NCI-H1048 (cell line): ENCODE measurements at places on chromosomes 16 and 17.

DNA sequence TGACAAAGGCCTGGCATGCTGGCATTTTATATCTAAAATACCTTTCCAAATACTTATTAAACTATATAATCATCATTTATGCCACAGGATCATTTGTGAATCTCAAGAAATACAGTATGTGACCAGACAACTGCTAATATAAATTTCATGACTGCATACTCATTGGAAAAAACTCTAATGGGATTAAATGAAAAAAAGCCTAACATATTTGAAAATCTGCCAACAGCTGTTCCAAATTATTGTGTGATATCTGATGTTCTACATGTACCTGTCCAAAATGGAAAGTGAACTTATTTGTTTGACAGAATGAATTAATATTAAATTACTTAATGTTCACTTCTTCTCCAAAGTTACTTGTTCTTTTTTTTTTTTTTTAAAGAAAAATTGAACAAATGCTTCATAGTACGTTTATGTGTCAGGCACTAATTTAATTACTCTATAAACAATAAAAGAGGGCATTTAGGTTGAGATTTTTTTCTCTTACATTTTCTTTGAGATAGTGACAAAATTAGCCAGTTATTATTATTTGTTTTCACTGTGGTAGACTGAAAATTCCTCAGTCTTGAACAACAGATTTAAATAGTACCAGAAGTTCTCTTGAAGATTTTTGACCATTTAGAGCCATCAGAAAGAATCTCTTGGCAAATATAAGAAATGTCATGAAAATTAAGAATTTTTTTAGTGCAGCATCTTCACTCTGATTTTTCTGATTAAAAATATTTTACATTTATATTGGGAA, 114.0 kb downstream of the FTO start:
- DNase-seq: no peak

GRCh38 chr17:27644586-27644985, 13.6 kb downstream of the LGALS9 start:
- no peak for DNase-seq

- DNase-seq: no peak
Observed at GRCh38 chr17:62587554-62587953, 39.9 kb upstream of the MRC2 start.

DNA sequence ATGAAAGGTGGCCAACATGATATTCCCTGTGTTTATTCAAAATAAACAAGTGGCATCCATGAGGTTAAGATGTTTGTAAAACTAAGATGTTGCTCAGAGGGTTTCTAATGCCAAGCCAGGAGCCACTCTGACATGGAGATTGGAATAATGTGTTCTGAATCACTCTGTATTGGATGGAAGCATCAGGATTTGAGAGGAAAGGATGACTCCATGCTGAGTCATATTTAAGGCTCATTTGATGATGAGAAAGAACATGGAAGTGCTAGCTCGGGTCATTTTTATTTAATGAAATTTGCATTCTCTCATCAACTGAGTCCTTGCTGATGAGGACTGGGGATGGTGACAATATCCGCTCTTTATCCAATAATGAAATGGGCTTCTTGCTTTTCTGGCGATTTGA, 6.2 kb downstream of the VAT1L start:
- DNase-seq: no peak

DNA sequence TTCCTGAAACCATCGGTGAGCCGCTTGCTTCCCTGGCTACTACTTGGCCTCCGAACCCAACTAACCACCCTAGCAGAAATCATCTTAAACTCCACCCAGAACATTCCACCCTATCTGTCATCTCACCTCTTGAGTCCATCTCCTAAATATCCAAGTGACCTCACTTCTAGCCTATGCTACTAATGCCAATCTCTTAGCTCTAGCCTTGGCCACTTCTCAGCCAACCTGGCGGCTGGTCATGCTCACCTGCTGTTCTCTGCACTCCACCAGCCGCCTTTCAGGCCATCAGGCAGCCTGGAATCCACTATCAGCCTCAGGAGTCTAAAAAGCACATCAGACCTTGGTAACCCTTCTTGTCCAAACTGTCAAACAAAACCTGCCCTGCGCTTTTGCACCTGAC, 11.9 kb upstream of the CYTH1 start:
- DNase-seq: no peak

- peak; percentile 6 for DNase-seq
Observed at GRCh38 chr16:66934138-66934838, at the start of gene CIAO2B. TSS of gene CIAO2B (minus strand) at chr16:66934402. CDS start at chr16:66934364, 38 bp downstream.

GRCh38 chr17:62180772-62181171, 115.7 kb upstream of the MED13 start:
- DNase-seq: no peak

DNA sequence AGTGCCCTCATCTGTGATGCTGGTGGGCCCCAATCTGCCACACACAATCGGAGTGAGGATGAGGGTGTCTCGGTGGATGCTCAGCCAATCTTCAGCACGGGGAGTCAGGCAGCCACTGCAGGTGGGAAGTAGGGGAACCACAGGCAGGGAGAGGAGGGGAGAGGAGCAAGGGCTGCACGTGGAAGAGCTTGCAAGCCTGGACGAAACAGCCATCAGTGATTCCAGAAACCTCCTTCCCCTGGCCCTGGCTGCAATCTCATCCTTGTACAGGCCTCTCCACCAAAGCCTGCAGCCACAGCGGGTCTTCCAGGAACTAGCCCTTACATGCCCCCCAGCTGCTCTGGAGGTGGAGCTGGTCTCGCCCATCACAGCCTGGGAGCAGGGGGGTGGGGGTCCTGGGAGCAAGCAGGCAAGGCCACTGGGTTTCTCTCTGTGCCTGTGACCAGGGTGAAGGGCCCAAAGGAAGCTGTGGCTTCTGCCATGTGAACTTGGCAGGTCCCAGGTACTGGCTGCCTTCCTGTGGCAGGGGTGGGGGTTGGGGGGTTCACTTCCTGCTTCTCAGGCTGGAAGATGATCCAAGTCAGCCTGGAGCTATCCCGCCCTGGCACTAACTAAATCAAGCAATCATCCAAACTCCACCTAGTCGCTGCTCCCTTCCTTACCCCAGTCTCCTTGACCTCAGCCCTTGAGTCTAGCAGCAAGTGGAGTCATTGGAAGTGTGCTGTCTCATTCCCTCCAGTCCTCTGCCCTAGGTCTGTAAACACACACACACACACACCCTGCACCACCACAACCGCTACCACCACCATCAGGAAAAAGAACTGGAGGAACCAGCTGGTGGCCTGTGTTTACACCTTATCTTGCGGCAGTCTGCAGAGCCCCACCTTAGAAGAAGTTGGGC, 29.4 kb upstream of the MLKL start:
- no peak for DNase-seq

DNA sequence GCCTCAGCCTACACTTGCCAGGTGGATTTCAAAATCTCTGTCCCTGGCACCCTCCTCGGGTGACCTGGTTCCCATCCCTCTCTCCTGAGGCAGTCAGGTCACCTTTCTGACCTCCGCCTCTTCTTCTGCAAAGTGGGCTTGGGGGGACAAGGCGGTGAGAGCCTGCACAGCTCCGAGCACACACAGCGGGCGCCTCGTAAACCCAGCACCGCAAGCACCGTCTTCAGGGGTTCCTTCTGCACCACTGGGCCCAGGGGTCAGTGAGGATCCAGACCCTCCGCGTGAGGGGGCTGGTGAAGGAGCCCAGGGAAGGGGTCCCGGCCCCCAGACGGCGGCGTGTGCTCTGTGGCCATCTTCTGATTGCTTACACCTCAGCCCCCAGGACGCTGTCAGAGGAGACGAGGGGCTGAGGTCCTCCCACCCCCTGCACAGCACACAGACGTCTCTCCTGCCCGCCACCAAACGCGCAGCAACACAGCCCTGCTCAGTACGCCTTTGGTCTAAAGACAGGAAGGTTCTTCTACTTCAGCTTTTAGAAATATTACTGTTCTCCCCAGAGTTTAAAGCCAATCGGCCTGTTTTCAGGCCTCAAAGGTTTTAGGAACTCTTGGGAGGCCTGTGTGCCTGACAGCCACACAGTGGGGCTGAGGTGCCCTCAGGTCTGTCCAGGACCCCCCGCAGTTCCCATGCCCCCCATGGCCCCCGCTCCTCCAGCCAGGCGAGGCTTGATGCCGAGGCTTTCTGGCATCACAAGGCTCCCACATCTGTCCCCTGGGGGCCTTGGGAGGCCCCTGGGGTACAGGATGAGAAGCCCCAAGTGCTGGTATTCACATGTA, 2.7 kb downstream of the CBFA2T3 start:
- no peak for DNase-seq

GRCh38 chr17:47847341-47848197, 3.4 kb downstream of the SP6 start:
- DNase-seq: no peak

DNA sequence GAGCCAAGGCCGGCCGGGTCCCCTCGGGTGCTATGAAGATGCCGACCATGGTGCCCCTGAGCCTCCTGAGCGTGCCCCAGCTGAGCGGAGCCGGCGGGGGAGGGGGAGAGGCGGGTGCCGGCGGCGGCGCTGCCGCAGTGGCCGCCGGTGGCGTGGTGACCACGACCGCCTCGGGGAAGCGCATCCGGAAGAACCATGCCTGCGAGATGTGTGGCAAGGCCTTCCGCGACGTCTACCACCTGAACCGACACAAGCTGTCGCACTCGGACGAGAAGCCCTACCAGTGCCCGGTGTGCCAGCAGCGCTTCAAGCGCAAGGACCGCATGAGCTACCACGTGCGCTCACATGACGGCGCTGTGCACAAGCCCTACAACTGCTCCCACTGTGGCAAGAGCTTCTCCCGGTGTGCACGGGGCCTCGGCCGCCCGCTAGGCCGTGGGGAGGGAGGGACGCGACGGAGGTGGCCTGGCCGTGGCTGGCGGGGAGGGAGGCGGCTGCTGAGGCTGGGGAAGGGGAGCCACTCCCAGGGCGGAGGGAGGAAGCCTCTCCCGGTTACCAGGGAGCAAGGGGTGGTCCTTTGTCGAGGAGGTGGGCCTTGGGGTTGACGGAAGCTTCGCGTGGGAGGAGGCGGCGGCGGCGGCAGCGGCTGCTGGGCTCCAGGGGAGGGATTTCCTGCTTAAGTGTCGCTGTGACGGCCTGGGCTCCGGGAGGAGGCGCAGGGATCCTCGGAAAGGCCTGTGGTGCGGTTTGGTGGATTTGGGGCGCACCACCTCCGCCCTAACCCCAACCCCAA, 1.3 kb downstream of the MAZ start:
- peak; percentile 60 for DNase-seq

- DNase-seq: no peak
Observed at GRCh38 chr17:48728232-48729231, at the start of gene HOXB13. TSS of gene HOXB13 (minus strand) at chr17:48728750. CDS start at chr17:48728593, 157 bp downstream.

GRCh38 chr16:66490774-66491715, 58.9 kb downstream of the TK2 start:
- DNase-seq: no peak
